Ovary (tissue), 10 donors: ENCODE measurements at places on chromosomes 6 and 20. TPM values are rescaled to one million over a fixed set of nuclear protein-coding genes. Genes with fewer than 3 reads are reported as not detected.

Gene RBPJL
- not detected for total RNA-seq

DNA sequence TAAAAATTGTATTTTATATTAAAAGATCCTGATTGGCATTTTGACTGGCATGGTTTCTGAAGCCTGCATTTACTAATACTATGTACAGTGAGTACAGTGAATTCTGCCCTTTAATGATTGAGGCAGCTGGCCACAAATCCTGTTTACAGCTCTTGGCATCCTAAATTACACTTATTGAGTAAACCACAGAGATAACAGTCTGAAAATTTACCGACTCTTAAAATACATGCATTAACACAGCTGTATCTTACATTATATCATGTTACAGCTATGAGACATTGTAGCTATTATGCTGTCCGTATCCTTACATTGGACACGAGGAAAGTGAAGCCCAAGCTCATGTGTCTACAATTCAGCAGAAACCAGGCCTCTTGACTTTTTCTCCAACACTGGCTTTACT lies 90.8 kb downstream of the FAM83B start:
- no peaks in the 10 kb centered on the region for H3K4me1 ChIP-seq
- no peak for DNase-seq
- H3K27ac ChIP-seq = no peak overlapping the region
- no peaks in the 10 kb centered on the region for H3K36me3 ChIP-seq
- H3K27me3 ChIP-seq = no peaks in the 10 kb centered on the region

- no peak overlapping the region for H3K4me3 ChIP-seq
- H3K27me3 ChIP-seq = no peaks in the 10 kb centered on the region
- no peak for DNase-seq
- no peak overlapping the region for H3K27ac ChIP-seq
- H3K36me3 ChIP-seq = no peaks in the 10 kb centered on the region
Observed at GRCh38 chr6:45310118-45310788, 17.9 kb upstream of the RUNX2 start.

DNA sequence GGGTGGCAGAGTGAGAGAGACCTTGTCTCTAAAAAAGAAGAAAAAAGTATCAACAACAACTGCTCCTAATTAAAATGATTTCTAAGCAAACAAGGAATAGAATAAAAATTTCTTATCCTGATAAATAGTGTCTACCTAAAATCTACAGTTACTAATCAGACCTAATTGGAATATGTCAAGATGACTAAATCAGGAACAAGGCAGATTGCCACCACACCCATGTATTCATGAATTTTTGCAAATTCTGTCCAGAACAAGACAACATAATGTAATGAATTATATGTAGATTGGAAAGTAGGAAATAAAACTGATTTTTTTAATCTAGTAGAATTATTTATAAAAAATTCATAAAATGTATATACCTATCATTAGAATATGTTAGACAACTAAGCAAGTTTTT lies 339.8 kb downstream of the NKAIN2 start:
- no peaks in the 10 kb centered on the region for H3K4me1 ChIP-seq
- no peak for DNase-seq
- H3K36me3 ChIP-seq = no peaks in the 10 kb centered on the region
- H3K4me3 ChIP-seq = no peak overlapping the region
- no peaks in the 10 kb centered on the region for H3K27me3 ChIP-seq

Gene ANGPT4
- 0.95 TPM for total RNA-seq

DNA sequence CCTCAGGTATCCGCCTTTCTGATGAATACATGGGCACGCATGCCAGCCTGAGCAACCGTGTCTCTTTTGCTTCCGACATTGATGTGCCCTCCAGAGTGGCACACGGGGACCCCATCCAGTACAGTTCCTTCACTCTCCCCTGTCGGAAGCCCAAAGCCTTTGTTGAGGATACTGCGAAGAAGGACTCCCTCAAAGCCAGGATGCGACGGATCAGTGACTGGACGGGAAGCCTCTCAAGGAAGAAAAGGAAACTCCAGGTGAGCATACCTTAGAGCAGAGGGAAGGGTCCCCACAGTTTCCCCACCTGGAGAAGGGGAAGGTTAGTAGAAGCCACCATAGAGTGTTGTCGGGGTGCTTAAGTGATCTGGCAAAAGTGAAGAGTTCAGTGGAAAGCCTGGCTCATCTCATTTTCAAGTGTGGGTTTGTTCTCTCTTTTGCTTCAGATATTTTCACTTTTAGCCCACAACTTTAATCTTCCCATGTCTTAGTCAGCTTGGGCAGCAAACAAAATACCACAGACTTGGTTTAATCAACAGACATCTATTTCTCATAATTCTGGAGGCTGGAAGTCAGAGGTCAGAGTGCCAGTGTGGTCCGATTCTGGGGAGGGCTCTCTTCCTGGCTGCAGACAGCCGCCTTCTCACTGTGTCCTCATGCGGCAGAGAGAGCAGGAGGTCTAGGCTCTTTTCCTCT lies 133.5 kb upstream of the CLDN20 start:
- no peak overlapping the region for H3K27ac ChIP-seq
- no peaks in the 10 kb centered on the region for H3K4me1 ChIP-seq
- no peak overlapping the region for H3K4me3 ChIP-seq
- H3K27me3 ChIP-seq = no peaks in the 10 kb centered on the region
- H3K36me3 ChIP-seq = no peaks in the 10 kb centered on the region
- no peak for DNase-seq

Gene TFAP2D
- not detected for total RNA-seq

GRCh38 chr20:35559042-35559693 lies 17.3 kb downstream of the ERGIC3 start:
- no peaks in the 10 kb centered on the region for H3K36me3 ChIP-seq
- no peaks in the 10 kb centered on the region for H3K27me3 ChIP-seq
- no peaks in the 10 kb centered on the region for H3K4me1 ChIP-seq
- no peak for DNase-seq
- no peak overlapping the region for H3K27ac ChIP-seq
- no peak overlapping the region for H3K4me3 ChIP-seq

Gene OR12D3
- total RNA-seq = not detected

GRCh38 chr20:14599613-14600012 lies 262.2 kb upstream of the FLRT3 start:
- DNase-seq = no peak
- H3K36me3 ChIP-seq = no peaks in the 10 kb centered on the region
- no peaks in the 10 kb centered on the region for H3K4me1 ChIP-seq
- H3K27ac ChIP-seq = no peak overlapping the region

- DNase-seq = no peak
- H3K27ac ChIP-seq = no peak overlapping the region
- no peaks in the 10 kb centered on the region for H3K4me1 ChIP-seq
- no peak overlapping the region for H3K4me3 ChIP-seq
- no peaks in the 10 kb centered on the region for H3K36me3 ChIP-seq
Observed at GRCh38 chr6:161105408-161105807, 113.8 kb downstream of the MAP3K4 start.

Gene KHDRBS2
- total RNA-seq = not detected

Gene PKHD1
- total RNA-seq = 0.12 TPM

DNA sequence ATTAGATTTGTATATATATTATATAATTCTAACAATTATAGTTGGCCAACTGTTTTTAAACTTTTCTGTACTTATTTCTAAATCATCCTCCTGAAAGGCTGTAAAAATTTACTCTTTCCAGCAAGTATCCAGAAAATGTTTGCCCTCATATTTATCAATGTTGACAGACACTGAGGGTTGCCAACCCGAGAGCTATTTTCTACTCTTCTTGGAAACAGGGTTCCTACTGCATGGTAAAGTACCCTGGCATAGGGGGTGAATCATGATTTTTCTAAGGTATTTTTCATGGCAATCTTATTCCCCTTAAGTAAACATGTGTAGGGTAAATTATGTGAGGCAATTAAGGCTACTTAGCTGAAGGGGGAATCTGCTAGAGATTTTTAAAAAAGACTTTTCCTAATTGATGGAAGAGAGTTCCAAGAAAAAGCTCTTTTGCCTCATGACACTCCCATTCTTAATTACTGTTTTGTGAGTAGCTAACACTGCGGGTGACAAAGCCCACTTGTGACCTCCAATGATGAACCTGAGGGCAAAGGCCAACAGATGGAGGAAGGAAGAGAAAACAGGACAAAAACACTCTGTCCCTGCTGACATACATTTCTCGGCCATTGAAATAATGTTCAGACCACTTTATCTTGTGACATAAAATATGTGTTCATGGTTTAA lies 37.9 kb downstream of the GPX5 start:
- H3K4me1 ChIP-seq = no peaks in the 10 kb centered on the region
- no peak for DNase-seq
- H3K36me3 ChIP-seq = no peaks in the 10 kb centered on the region
- no peak overlapping the region for H3K27ac ChIP-seq

DNA sequence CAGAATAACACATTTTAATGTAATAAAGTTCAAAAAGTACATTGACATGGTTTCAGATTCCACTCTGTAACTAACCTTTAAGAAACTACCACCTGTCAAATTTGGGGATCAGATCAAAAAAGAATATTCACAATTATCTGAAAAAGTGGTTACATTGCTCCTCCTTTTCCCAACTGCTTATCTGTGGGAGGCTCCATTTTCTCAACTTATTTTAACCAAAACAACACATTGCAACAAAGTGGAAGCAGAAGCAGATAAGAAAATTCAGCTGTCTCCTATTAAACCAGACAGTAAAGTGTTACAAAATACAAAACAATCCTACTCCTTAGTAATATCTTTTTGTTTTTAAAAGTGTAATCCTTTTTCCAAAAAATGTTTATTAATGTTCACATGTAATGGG lies 61.4 kb downstream of the PDSS2 start:
- peaks cover 12% of the 10 kb centered on the region for H3K4me1 ChIP-seq
- no peaks in the 10 kb centered on the region for H3K36me3 ChIP-seq
- no peak overlapping the region for H3K4me3 ChIP-seq
- no peak for DNase-seq
- no peak overlapping the region for H3K27ac ChIP-seq
- H3K27me3 ChIP-seq = no peaks in the 10 kb centered on the region

Gene HAO1
- not detected for total RNA-seq

Gene CCM2L
- total RNA-seq = 9.5 TPM

GRCh38 chr6:12386816-12387215 lies 96.7 kb downstream of the EDN1 start:
- H3K4me3 ChIP-seq = no peak overlapping the region
- H3K4me1 ChIP-seq = no peaks in the 10 kb centered on the region
- no peaks in the 10 kb centered on the region for H3K36me3 ChIP-seq
- H3K27me3 ChIP-seq = no peaks in the 10 kb centered on the region
- no peak overlapping the region for H3K27ac ChIP-seq

- no peaks in the 10 kb centered on the region for H3K36me3 ChIP-seq
- H3K27me3 ChIP-seq = no peaks in the 10 kb centered on the region
- DNase-seq = no peak
- no peak overlapping the region for H3K27ac ChIP-seq
Observed at GRCh38 chr6:79586548-79586947, 44.6 kb upstream of the SH3BGRL2 start.

GRCh38 chr6:46221222-46221793 lies 50.5 kb upstream of the ENPP5 start:
- no peaks in the 10 kb centered on the region for H3K36me3 ChIP-seq
- H3K27me3 ChIP-seq = no peaks in the 10 kb centered on the region
- H3K27ac ChIP-seq = no peak overlapping the region
- DNase-seq = no peak
- H3K4me1 ChIP-seq = no peaks in the 10 kb centered on the region

- H3K4me3 ChIP-seq = no peak overlapping the region
- no peak overlapping the region for H3K27ac ChIP-seq
- H3K27me3 ChIP-seq = no peaks in the 10 kb centered on the region
- no peaks in the 10 kb centered on the region for H3K4me1 ChIP-seq
- no peak for DNase-seq
Observed at GRCh38 chr6:136435101-136435500, 115.1 kb downstream of the MAP7 start.

GRCh38 chr6:157270308-157270707 lies 53.0 kb downstream of the TMEM242 start:
- no peak overlapping the region for H3K4me3 ChIP-seq
- no peak for DNase-seq
- H3K27me3 ChIP-seq = no peaks in the 10 kb centered on the region
- no peak overlapping the region for H3K27ac ChIP-seq

DNA sequence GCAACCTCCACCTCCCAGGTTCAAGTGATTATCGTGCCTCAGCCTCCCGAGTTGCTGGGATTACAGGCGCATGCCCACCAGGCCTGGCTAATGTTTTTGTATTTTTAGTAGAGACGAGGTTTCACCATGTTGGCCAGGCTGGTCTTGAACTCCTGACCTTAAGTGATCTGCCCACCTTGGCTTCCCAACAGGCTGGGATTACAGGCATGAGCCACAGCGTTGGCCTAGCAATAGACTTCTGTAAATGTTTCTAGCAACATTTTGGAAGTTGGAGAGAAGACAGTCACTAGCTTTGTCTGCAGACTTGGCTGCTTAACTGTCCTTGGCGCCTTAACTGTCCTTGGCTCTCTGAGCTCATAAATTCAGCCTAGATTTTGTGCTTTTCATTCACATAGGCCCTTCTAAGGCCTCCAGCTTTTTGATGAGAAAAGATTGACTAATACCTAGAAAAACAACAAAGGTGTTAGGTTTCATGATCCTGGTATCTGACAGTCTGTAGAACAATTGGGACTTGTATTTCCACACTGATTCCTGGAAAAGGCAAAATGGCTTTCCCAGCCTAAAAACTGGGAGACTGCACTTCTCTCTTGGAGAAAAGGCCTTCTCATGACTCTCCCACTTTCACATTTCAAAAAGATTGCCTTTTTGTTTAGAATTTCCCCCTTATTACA lies 49.7 kb downstream of the OR2B2 start:
- no peaks in the 10 kb centered on the region for H3K36me3 ChIP-seq
- peaks cover 14% of the 10 kb centered on the region for H3K4me1 ChIP-seq
- no peak overlapping the region for H3K4me3 ChIP-seq
- no peak overlapping the region for H3K27ac ChIP-seq
- DNase-seq = no peak

DNA sequence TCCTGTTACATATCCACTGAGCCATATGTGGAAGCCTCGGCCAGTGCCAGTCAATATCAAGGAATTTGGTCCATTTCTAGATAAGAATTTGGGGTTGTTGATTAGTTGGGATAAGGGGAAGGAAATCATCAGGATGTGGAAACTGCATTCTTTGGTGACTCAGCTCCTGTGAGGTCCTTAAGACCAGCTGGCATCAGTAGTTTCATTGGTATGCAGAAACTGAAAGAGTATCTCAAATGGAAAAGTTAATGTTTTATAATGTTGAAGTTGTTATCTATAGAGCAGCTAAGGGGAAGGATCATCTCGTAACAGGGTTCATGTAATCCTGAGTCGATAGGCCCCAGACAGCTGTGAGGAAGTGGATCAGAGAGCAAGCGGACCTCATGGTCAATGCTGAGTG lies 87.9 kb upstream of the PRND start:
- H3K27ac ChIP-seq = no peak overlapping the region
- DNase-seq = no peak
- no peaks in the 10 kb centered on the region for H3K27me3 ChIP-seq

- H3K4me3 ChIP-seq = no peak overlapping the region
- H3K27ac ChIP-seq = no peak overlapping the region
- no peaks in the 10 kb centered on the region for H3K36me3 ChIP-seq
- DNase-seq = no peak
- no peaks in the 10 kb centered on the region for H3K27me3 ChIP-seq
- no peaks in the 10 kb centered on the region for H3K4me1 ChIP-seq
Observed at GRCh38 chr6:138531387-138531786, 32.1 kb upstream of the NHSL1 start.
